ENCODE measurements at places on chromosomes 5 and 9. TPM values are rescaled to one million over a fixed set of nuclear protein-coding genes. Genes with fewer than 3 reads are reported as not detected.

GRCh38 chr5:6936031-6936430 lies 222.8 kb downstream of the TENT4A start:
- H3K27ac ChIP-seq = no peak overlapping the region
- no peaks in the 10 kb centered on the region for H3K36me3 ChIP-seq
- H3K27me3 ChIP-seq = no peaks in the 10 kb centered on the region
- H3K4me3 ChIP-seq = no peak overlapping the region
- DNase-seq = no peak

Gene RICTOR
- 16.4 TPM for total RNA-seq

DNA sequence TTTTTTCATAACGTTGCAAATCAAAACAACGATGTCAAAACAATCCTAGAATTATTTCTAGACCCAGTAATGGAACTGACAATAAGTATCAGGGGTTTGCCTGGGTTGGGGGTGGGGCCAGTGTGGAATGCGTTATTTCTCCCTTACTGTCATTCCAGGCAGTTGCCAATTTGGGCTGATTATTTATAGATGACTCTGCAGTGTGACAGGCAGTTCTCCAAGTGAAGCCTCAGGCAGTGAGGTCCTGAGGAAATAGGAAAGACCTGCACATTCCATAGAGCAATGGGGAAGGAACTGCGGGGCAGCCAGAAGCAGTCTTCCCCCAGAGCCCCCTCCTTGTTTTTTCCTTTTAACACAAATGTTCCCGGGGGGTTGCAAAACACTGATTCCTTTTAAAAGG lies 179.0 kb downstream of the YTHDC2 start:
- DNase-seq = no peak
- H3K36me3 ChIP-seq = no peaks in the 10 kb centered on the region
- no peaks in the 10 kb centered on the region for H3K4me1 ChIP-seq
- H3K27ac ChIP-seq = no peak overlapping the region
- no peak overlapping the region for H3K4me3 ChIP-seq

GRCh38 chr5:170235876-170236864 lies 3.4 kb downstream of the C5orf58 start:
- no peaks in the 10 kb centered on the region for H3K4me1 ChIP-seq
- H3K27me3 ChIP-seq = no peaks in the 10 kb centered on the region
- no peak overlapping the region for H3K4me3 ChIP-seq
- DNase-seq = no peak
- no peak overlapping the region for H3K27ac ChIP-seq
- H3K36me3 ChIP-seq = no peaks in the 10 kb centered on the region

Data from pancreas (tissue), 10 donors.